ENCODE measurements at places on chromosomes 2 and 18. TPM values are rescaled to one million over a fixed set of nuclear protein-coding genes. Genes with fewer than 3 reads are reported as not detected.

- H3K4me1 ChIP-seq, result peaks cover 41% of the 10 kb centered on the region
- DNase-seq, result no peak
- H3K36me3 ChIP-seq, result no peaks in the 10 kb centered on the region
- H3K27me3 ChIP-seq, result no peaks in the 10 kb centered on the region
- H3K27ac ChIP-seq, result no peak overlapping the region
- no peak overlapping the region for H3K4me3 ChIP-seq
Observed at GRCh38 chr2:99863236-99863902, 279.0 kb downstream of the AFF3 start.

GRCh38 chr2:239059854-239060253 lies 212.0 kb downstream of the TWIST2 start:
- no peak for DNase-seq
- H3K36me3 ChIP-seq, result peaks cover 96% of the 10 kb centered on the region
- no peak overlapping the region for H3K27ac ChIP-seq
- no peaks in the 10 kb centered on the region for H3K4me1 ChIP-seq

Gene HMSD
- total RNA-seq, result not detected

Gene CYP1B1
- total RNA-seq, result 20.8 TPM

DNA sequence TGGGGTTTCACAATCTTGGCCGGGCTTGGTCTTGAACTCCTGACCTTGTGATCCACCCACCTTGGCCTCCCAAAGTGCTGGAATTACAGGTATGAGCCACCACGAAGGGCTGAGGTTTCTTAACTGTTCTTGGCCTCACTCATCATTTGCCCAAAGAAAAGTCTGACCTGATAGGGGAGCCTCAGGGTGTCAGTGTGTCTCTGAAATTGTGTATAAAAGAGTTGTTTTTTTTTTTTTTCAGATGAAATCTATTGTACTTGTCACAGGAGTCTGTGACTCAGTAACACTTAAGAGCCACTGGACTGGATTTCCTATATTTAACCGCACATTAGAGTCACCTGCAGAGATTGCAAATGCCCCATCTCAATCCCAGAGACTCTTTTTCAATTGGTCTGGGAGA lies 16.9 kb downstream of the PMAIP1 start:
- no peaks in the 10 kb centered on the region for H3K36me3 ChIP-seq
- no peaks in the 10 kb centered on the region for H3K4me1 ChIP-seq
- no peak overlapping the region for H3K4me3 ChIP-seq
- no peak overlapping the region for H3K27ac ChIP-seq
- H3K27me3 ChIP-seq, result no peaks in the 10 kb centered on the region

Gene UGT1A5
- not detected for total RNA-seq

DNA sequence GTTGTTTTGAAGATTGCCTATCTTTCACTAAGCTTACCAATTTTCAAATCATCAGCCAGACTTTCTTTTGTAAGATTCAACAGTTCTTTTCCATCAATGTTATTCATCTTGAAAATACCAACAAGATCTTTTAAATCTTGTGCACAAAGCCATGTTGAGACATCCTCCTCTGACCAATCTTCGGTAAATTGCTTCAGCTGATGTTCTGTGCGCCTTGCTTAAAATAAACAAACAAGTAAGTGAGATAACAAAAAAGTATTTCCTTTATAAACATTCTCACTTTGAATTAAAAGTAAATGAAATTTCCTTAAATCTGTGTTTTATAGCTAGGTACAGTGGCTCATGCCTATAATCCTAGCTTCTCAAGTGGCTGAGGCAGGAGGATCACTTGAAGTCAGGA lies 30.3 kb downstream of the WDSUB1 start:
- no peak overlapping the region for H3K4me3 ChIP-seq
- no peaks in the 10 kb centered on the region for H3K36me3 ChIP-seq
- no peaks in the 10 kb centered on the region for H3K27me3 ChIP-seq
- H3K4me1 ChIP-seq, result no peaks in the 10 kb centered on the region
- no peak overlapping the region for H3K27ac ChIP-seq

Gene SNED1
- total RNA-seq, result 7.3 TPM

Gene VPS54
- total RNA-seq, result 19.0 TPM

GRCh38 chr2:153098073-153098472 lies 379.7 kb downstream of the ARL6IP6 start:
- no peak for DNase-seq
- H3K36me3 ChIP-seq, result no peaks in the 10 kb centered on the region
- H3K27me3 ChIP-seq, result no peaks in the 10 kb centered on the region

DNA sequence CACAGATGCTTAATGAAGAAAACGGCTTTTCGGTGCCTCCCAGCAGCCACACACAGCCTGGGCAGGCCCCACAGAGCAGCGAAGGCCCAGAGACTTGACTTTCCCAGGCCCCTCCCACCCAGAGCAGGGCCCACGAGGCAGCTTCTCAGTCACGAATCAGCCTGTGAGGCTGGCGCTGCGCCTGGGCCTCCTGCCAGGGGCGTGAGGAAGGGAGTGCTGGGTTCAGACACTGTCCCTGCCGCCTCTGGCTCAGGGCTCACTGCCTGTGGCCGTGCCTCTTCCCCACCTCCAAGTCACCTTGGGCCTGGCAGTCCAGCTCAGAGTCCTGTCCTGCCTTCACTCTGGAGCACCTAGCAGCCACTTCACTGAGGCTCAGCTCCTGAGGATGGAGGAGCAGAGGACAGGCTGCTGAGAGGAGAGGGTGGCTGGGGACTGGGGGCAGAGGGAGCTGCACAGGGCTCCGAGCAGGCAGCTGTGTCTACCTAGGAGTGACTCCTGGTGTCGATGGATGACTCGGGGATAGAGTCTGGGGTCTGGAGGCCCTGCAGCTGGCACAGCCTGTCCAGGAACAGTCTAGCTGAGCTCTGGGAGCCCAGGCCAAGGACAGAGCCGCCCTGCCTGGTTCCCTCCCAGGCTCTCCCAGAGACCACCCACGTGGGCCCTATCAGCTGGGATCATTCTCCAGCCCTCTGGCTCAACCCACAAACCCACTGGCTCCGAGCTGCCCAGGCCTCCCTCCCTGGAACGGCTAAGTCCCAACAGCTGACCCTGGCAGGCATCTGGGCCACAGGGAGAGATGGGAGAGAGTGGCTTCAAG lies 36.4 kb upstream of the FOSL2 start:
- peak; percentile 96 for DNase-seq
- peaks cover 20% of the 10 kb centered on the region for H3K4me1 ChIP-seq
- peak overlapping the region; percentile 81 for H3K27ac ChIP-seq
- no peaks in the 10 kb centered on the region for H3K36me3 ChIP-seq
- H3K4me3 ChIP-seq, result no peak overlapping the region

DNA sequence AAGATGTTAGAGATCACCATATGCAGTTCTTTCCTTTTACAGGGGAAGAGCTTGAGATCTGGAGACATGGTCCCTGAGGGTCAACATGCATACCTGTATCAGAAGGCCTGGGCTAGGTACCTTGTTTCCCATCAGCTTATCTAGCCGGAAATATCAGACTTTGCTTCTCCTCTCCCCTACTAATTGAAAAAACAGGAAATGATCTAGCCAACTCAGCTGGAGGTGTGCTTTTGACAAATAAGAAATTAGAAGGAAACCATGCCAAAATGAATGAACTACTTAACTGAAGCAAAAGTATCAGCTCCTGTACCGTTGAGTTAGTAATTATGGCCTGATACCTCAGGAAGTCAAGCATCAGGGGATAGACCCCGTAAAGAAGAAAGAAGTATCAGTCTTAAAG lies 20.4 kb downstream of the PKP4 start:
- no peaks in the 10 kb centered on the region for H3K36me3 ChIP-seq
- H3K4me3 ChIP-seq, result no peak overlapping the region
- H3K27me3 ChIP-seq, result no peaks in the 10 kb centered on the region

- no peak for DNase-seq
- H3K4me3 ChIP-seq, result peak overlapping the region; percentile 66
- H3K27ac ChIP-seq, result peak overlapping the region; percentile 79
- no peaks in the 10 kb centered on the region for H3K36me3 ChIP-seq
Observed at GRCh38 chr18:33579349-33580215, 1.6 kb downstream of the ASXL3 start.

- H3K4me1 ChIP-seq, result no peaks in the 10 kb centered on the region
- no peak overlapping the region for H3K4me3 ChIP-seq
- no peak for DNase-seq
- no peak overlapping the region for H3K27ac ChIP-seq
Observed at GRCh38 chr2:64092502-64092901, 51.7 kb downstream of the PELI1 start.

Gene FABP1
- not detected for total RNA-seq

- H3K4me1 ChIP-seq, result no peaks in the 10 kb centered on the region
- DNase-seq, result no peak
- no peak overlapping the region for H3K4me3 ChIP-seq
- no peaks in the 10 kb centered on the region for H3K27me3 ChIP-seq
Observed at GRCh38 chr18:31217038-31217849, 54.6 kb upstream of the DSC1 start.

Gene DDX18
- 29.2 TPM for total RNA-seq

Gene SATB2
- 6.6 TPM for total RNA-seq

DNA sequence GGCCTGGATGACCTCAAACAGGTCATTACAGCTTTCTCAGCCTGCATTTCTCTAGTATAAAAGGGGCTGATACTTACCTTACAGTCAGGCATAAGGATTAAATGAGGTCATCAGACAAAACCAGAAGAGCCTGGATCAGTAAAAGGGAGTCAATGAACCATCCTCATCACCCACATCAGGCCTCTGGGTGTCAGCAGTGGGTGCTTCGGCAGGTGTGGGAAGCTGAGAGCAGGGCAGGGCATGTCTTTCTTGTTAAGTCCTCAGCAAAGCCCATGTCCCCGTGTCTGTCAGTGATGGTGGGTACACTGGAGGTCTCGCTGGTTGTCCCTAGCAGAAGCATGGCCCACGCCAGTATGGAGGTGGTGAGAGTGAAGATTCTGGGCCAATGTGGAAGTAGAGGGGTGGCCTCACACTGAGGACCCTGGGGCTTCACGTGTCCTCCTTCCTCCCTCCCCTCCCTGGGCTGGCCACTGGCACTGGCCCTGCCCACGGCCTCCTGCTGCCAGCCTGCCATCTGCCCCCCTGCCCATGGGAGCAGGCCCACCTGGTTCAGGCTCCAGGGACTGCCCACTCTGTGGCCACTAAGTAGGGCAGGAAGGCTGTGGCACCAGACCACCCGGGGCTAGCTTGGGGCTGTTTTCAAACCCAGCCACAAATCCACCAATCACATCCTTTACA lies 4.4 kb downstream of the ADRA2B start:
- H3K27me3 ChIP-seq, result peaks cover 48% of the 10 kb centered on the region
- H3K4me1 ChIP-seq, result peaks cover 39% of the 10 kb centered on the region
- H3K27ac ChIP-seq, result no peak overlapping the region
- H3K4me3 ChIP-seq, result no peak overlapping the region
- DNase-seq, result no peak

Gene DPYSL5
- 0.40 TPM for total RNA-seq

Gene PID1
- total RNA-seq, result 59.7 TPM

GRCh38 chr2:50606860-50607259 lies 425.1 kb downstream of the NRXN1 start:
- no peaks in the 10 kb centered on the region for H3K27me3 ChIP-seq
- no peak overlapping the region for H3K27ac ChIP-seq
- no peak overlapping the region for H3K4me3 ChIP-seq

GRCh38 chr2:214481204-214481603 lies 70.3 kb downstream of the VWC2L start:
- no peak for DNase-seq
- H3K4me3 ChIP-seq, result no peak overlapping the region
- no peaks in the 10 kb centered on the region for H3K27me3 ChIP-seq

Gene MDH1B
- total RNA-seq, result 0.19 TPM

DNA sequence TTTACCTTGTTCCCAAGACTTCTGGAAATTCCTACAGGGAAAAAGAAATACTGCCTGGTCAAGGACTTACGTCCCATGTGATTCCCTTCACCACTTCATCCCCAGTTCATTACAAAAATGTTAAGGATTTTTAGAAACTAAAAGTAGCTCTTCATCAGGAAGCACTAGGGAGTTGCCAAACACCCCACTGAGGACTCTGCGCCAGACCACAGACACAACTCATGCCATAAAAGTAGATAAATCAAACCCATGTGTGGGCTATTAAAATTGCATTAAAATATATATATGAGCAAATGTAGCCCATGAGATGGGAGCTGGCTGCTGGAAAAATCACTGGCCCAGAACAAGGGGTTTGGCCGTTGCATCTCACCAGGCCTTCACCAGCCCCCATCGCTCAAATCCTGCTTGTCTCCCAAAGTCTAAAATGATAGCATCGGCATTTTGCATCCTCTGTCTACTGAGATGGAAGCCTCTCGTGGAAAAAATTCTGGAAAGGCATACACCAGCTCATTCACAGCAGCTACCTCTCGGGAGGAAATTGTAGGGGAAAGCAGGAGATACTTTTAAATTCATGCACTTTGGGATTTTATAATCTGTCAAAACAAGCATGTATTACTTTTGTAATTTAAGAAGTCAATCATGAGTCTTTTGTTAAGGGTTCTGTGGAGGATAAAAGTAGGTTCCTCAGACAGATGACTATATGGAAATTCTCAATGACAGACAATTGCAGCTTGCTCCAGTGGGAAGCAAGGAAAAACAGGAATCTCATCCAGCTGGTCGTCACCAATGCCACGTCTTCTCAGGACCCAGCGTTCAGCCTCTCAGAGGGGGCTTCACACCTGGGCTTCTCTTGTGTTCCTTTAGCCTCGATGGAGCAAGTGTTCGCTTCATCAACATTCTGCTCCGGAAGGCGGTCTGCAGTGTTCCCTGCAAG lies 113.9 kb downstream of the MREG start:
- no peak overlapping the region for H3K4me3 ChIP-seq
- H3K36me3 ChIP-seq, result no peaks in the 10 kb centered on the region
- H3K27ac ChIP-seq, result no peak overlapping the region
- H3K27me3 ChIP-seq, result no peaks in the 10 kb centered on the region
- H3K4me1 ChIP-seq, result peaks cover 6% of the 10 kb centered on the region
- DNase-seq, result no peak

DNA sequence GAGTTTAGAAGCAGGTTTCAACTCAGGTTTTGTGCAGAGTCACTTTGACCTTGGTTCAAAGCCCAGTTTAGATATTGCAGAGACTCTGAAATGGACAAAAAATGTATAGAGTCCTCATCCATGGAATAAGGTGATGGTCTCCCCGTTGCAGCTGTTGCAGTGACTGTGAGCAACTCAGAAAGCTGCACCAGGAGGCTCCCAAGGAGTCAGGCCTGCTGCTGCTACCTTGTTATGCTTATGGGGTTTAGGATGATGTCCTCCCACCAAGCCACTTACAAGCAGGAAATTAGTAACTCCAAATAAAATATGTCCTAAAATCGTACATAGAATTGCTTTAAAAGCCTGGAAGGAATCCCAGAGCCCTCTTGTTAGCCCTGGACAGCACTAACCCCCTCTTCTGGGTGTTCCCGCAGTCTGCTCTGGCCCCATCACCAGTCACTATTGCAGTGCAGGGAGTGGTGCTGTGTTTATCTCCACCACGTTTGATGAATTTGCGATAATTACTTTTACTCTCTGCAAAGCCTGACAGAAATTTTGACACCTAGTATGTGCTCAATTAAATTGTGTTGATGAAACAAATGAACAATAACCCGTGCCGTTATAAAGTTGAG lies 189.0 kb downstream of the CNTNAP5 start:
- DNase-seq, result no peak
- H3K4me3 ChIP-seq, result no peak overlapping the region

Gene SPP2
- not detected for total RNA-seq

All from esophagus muscularis mucosa (tissue), 4 donors.